ENCODE measurements at places on chromosomes 13 and 19.

DNA sequence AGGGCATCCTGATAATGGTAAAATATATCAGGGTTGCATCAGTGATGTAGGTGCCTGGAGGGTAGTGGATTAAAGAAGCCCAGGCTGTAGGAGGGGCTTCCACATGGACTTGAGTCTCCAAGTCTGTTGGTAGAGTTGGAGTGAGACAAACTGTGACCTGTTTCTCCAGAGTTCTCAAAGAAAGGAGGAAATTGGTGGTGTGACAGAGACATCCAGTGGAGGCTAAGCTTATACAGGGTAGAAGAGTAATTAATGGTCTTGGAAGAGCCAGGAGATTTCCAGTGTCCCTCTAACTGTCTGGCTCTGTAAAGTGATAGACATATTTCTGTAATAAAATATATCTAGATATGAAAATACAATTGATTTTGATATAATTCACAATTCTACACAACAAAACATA lies 61.1 kb downstream of the GPC5 start:
- no peak for DNase-seq

- DNase-seq, result peak; percentile 57
These were observed 34.9 kb upstream of the TPM4 start for GRCh38 chr19:16041299-16041990.

DNA sequence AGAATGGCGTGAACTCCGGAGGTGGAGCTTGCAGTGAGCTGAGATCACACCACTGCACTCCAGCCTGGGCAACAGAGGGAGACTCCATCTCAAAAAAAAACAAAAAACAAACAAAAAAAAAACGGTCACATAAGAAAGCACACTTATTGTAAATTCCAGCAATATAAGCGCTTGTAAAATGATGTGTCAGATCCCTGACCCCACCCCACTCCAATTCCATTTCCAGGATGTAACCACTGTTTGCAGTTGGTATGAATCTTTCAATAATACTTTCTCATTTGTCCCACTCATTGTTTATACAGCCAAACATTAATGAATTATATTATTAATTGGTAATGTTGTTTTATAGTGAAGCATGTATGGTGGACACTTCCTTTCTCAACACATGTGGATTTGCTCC lies 15.9 kb upstream of the CEACAM1 start:
- no peak for DNase-seq

DNA sequence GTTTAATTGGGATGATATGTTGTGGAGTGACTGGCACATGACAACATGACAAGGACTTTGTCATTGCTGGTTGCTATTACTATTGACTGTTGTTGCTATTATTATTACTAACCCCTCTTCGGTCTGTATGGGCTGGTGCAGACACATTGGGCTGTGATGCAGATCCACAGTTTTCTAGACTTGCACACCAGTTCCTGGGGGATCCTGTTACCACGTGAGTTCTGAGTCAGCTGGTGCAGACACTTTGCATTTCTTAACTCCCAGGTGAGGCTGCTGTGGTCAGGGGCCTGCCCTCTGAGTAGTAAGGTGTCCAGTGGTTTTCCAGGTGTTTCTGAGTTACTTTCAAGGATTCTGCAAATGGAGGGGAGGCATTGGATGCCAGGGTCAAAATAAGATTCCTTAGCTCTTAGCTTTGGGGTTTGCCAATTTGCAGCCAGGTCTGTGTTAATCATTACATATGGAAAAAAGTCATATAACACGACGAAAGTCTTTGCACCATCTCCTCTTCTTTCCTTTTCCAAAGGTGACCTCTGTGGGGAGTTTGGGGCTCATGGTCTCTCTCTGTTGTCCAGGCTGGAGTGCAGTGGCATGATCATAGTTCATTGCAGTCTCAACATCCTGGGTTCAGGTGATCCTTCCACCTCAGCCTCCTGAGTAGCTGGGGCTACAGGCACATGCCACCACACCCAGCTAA lies 19.3 kb downstream of the BICRA start:
- DNase-seq, result no peak

DNA sequence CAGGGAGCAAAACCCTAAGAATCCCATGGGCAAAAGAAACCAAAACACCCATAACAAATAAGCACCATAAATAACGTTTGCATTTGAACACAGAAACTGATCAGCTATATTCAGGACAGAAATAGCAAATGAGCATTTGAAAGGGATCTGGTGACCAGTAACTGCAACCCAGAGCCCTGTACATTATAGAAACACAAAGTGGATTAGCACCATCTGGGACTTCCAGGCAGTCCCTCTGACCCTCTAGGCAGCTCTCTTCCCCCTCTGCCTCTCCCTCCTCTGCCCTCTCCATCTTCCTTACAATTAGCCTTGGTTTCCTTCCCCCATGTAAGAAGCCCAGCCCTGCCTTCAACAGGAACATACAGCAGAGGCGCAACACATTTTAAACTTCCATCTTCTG lies 215.0 kb downstream of the DCLK1 start:
- DNase-seq, result no peak

GRCh38 chr19:3450796-3451411 lies 29.4 kb downstream of the SMIM24 start:
- DNase-seq, result no peak

GRCh38 chr19:7720351-7720750 lies 11.6 kb downstream of the CLEC4G start:
- DNase-seq, result no peak

DNA sequence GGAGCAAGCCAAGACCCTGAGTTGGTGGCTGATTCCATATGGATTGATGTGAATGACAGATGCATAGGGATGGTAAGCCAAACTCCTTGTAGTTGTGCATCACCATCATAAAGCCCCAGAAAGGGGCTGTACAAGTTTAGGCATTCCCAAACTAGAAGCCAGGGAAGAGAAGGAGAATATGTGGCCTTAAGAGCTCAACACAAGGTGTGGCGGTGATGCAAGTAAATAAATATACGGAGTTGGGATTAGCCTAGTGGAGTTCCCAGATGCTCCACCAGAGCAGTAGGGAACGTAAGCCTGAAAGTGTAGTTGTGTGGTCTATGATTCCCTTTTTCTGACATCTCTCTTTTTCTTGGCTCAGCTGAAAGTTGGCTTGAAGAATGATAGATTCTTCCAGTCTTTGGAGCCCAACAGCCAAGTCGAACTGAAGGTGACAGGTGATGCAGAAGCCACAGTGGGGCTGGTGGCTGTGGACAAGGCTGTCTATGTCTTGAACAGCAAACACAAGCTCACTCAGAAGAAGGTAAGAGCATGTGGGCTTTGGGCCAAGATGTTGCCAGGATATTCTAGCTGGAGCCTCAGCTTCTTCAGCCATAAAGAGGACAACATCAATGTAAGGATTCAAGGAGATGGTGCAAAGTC lies 30.1 kb downstream of the RDH8 start:
- DNase-seq, result no peak

DNA sequence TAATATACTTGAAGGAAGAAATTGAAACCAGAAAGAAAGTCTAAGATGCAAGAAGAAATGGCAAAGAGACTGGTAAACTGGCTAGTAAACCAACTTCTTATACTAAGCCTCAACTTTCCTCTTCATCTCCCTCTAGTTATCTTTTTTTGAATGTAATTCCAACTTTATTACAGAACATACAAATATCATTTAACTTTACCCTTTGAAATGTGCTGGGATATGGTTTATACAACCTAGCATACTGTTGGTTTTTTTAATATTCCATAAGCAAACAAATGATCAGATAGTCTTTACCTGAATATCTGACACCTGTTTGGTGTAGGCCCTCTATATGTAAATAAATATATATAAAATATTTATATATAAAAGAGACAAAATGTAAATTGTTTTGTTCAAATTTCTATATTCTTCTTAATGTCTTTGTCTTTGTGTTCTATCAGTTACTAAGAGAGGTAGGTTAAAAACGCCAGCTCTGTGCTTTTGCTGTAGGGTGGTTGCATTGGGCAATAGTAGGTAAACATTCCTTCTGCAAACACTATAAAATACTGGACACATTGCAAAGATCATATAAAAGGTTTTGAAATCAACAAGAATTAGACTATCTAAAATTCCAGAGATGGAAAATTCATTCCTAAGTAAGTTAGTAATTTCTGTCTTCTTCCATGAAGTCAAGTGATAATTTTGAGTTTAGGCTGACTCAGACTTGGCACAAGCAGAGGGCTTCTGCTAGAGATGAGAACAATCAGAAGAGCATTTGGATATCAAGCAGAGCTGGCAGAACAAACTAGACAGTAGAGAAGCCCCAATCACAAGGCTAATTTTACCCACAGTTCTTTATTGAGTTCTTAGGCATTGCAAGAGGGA lies 383.3 kb downstream of the RFC3 start:
- DNase-seq, result no peak

GRCh38 chr13:106570299-106570852 lies 2.4 kb upstream of the ARGLU1 start:
- no peak for DNase-seq

DNA sequence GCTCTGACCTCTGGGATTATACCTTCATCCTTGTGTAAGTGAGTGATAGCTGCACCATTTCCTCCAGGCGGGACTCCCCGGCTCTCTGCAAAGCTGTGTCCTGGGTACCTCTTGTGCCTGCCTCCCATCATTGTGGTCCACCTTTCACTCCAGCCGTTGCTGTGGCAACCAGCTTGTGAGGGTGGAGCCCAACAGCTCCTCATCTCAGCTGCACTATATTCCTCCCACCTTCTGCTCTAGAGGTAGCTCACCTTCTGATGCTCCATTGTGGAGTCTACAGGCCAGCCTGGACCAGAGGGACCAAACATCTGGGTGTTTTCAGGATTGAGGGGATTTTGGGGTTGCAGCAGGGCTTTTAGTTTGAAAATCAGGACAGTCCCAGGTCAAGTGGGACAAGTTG lies 708.2 kb downstream of the UQCRFS1 start:
- DNase-seq, result no peak

DNA sequence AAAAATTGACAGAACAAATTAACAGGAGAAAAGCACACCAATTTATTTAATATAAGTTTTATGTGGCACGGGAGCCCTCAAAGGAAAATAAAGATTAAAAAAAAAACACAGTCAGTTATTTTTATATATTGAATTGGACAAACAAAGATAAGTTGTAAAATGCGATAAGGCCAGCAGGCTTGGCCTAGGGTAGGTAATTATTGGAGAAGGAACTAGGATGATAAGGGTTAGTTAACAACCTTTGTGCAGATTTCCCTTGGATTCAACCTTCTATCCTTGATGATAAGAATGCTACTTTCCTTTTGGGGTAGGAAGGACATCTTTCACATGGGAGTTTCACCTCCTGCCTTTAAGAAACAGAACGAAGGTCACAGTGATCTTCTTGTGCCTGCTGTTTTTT lies 252.8 kb downstream of the SHISA2 start:
- no peak for DNase-seq

DNA sequence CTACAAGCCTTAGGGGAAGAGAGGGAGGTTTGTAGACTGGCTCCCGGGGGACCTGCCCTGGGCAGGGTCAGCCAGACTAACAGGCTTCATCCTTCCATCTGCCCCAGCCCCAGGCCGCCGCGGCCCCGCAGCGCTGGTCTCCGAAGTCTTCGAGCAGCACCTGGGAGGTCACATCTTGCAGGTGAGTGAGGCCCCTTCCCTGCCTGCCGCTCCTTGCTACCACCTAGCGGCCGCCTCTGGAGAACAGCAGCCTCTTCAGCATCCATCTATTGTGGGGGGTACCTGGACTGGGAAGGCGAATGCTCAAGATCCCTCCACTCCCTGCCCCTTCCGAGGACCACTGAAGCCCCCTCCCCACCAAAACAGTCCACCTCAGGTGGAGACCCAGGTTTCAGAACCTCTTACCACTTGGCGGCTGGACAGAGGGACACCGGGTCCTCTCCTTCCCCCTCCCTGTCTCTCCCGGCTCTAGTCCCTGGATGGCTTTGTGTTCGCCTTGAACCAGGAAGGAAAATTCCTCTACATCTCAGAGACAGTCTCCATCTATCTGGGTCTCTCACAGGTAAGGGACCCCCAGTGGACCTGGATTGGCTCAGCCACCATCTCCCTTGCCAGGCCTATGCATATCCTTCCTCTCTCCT lies 12.7 kb downstream of the NPAS1 start:
- peak; percentile 66 for DNase-seq

- DNase-seq, result no peak
These were observed 359.8 kb downstream of the LMO7 start for GRCh38 chr13:75995966-75996365.

DNA sequence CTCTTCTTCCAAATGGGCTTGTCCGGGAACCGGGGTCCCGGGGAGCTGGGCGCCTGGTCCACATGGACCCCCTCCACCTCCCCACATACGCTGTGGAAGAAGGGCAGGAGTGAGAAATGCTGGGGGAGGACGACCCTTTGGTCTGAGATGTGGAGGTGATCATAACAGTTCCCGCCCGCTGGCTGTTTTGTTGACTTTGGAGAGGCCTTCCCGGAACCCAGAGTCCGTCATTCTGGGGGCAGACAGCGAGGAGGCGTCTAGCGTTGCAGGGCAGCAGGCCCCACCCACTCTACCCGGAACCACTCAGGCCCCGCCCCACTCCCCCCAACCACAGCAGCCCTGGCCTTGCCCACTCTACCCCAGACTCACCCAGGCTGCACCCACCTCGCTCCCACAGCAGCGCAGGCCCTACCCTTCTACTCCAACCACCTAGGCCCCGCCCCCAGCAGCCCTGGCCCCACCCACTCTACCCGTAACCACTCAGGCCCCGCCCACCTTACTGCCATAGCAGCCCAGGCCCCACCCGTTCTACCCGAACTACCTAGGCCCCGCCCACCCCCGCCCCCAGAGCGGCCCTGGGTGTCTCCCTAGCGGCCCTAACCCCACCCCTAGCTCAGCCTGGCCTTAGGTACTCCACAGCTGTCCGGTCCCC lies 7.1 kb downstream of the GPR108 start:
- DNase-seq, result no peak

GRCh38 chr13:46404733-46405100 lies 17.7 kb upstream of the RUBCNL start:
- no peak for DNase-seq

DNA sequence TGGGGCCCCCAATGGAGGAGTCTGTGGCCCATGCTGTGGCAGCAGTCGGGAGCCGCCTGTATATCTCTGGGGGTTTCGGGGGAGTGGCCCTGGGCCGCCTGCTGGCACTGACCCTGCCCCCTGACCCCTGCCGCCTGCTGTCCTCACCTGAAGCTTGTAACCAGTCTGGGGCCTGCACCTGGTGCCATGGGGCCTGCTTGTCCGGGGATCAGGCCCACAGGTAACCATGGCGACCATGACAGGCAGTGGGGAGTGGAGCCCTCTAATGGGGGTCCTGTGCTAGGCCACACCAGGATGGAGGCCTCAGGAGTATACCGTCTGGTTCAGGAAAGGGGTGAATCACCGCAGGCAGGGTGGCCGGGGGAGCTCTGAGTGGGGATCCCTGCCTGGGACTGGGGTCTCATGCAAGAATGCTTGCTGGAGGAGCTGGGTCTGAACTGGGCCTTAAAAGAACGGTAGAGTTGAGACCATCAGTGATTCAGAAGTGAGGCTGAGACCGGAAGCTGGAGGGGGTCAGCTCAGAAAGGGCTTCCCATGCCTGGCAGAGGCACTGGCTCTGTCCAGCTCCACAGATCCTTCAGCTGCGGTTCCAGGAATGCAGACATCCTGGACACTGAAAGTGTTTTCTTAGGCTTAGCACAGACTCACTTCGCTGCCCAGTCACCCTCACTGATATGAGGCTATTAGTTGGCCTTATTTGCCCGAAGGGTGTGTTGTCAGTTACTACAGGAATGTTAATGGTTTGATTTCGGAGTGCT lies 29.1 kb downstream of the CNFN start:
- DNase-seq, result no peak

- no peak for DNase-seq
These were observed 5.1 kb downstream of the GAMT start for GRCh38 chr19:1396019-1396767.

GRCh38 chr13:110414931-110415330 lies 107.8 kb downstream of the COL4A2 start:
- no peak for DNase-seq

- no peak for DNase-seq
These were observed 85.6 kb downstream of the RXFP2 start for GRCh38 chr13:31824705-31825517.

- no peak for DNase-seq
These were observed 108.6 kb downstream of the COL4A2 start for GRCh38 chr13:110415669-110416068.
